Activated T-helper 1 cell treated with anti-CD3 and anti-CD28 coated beads, Interleukin-2, amount 50 U/mL, for 16 hours (primary cell): ENCODE measurements at places on chromosomes 1 and 21.

DNA sequence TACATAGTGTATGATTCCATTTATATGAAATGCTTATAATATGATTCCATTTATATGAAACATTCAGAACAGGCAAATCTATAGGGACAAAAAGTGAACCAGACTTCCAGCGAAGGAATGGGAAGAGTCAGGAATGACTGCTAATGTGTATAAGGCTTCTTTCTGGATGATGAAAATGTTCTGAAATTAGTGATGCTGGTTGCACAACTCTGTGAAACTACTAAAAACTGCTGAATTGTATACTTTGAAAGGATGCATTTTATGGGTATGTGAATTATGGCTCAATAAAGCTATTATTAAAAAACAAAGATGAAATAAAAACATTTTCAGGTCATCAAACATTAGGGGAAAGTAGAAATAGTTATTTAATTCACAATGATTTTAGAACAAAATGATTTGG is 14.1 kb upstream of the IL24 start:
- no peak for DNase-seq

GRCh38 chr21:27369978-27370571 is 403.2 kb upstream of the ADAMTS5 start:
- DNase-seq: no peak

DNA sequence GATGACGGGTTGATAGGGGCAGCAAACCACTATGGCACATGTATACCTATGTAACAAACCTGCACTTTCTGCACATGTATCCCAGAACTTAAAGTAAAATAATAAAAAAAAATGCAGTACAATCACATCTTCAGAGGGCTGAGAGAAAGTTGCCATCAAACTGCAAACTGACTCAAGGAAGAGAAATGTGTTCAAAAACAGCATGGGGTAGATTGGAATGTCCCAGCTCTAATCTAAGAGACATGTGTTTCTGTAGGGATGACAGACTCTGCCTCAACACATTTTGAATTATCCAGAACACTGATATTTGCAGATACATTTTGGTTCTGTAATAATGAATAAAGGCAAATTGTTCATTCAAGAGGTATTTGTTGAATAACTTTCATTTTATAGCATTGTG is 171.2 kb upstream of the RUNX1 start:
- DNase-seq: no peak

DNA sequence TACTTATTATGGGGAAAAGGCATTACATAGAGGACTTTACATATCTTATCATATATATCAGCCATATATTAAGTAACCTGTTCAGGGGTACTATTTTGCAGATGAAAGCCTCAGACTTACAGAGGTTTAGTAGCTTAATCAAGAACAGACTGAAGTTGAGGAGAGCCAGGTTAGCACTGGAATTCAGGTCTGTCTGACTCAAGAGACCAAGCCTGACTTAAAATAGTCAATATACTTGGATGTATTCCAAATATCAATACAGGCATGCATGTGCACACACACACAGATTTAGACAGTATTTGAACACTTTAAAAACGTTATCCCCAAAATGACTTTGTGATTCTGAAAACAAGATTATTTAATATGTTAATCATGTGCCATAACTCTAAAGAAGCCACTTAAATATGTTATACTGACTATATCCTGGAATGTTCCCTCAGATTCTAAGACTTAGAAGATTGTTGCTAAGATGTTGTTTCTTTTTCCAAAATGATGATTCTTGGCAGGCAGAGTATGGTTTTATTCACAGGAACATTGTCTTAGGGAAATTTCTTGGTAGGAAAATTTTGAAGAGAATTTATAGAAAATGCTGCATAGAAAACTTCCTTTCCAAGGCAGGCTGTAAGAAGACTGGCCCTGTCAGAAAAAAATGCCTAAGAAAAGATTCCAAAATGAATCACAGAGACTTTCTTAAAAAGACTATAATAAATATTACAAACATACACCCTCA is 61.6 kb downstream of the ADAMTS1 start:
- DNase-seq: no peak

- DNase-seq: no peak
Observed at GRCh38 chr1:25715888-25716287, 84.1 kb upstream of the SELENON start.
